ENCODE measurements at places on chromosomes 4 and X.

GRCh38 chrX:102739657-102740056, 19.1 kb downstream of the GPRASP3 start:
- no peak for DNase-seq

- no peak for DNase-seq
Measured at GRCh38 chrX:25536307-25536970, 520.7 kb upstream of the ARX start.

DNA sequence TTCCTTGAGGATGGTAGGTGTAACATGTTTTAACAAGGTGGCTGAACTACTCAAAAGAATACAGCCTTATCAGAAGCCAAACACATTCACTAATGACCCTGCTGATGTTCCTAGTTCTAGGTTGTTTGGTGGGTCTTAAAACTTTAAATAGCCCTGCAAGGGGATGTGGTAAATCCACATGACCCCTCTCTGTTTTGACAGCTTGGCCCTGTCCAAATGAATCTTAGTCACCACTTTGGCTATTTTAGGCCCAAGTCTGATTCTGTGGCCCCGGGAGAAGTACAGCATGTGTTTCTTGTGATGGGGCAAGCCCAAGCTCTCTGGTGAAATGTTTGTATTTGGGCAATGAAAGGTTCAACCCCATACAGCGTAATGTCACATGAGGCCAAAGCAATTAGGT, 54.5 kb upstream of the GPR34 start:
- DNase-seq, result no peak

DNA sequence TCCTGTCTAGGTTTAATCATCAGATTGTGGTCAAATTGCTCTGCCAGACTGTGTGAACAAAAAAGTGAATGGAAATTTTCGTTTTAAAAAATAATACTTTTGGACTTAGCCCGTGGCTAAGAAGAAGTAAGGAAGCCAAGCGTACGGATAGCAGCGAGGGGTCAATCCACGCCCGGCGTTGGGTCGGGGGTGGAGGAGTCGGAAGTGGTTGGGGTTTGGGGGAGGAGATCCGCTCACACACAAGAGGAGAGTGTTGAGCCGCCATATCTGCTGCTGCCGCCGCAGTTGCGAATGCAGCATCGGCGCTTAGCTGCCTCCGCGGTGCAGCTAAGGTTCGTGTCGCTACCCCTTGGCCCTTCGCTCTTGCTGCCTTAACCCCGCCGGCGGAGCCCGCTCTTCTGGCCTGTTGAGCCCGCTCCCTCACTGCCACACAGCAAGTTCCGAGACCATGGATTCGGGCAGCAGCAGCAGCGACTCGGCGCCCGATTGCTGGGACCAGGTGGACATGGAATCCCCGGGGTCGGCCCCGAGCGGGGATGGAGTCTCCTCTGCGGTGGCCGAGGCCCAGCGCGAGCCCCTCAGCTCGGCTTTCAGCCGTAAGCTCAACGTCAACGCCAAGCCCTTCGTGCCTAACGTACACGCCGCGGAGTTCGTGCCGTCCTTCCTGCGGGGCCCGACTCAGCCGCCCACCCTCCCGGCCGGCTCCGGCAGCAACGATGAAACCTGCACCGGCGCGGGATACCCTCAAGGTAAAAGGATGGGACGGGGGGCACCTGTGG, at the start of gene GSPT2:
TSS of gene GSPT2 (plus strand) at position 264 of the 779 bp plus-strand sequence. CDS start at position 449, 185 bp downstream.
- peak; percentile 84 for DNase-seq

- peak; percentile 50 for DNase-seq
Measured at GRCh38 chr4:125123570-125124109, 191.1 kb upstream of the FAT4 start.

GRCh38 chrX:39710776-39711175, 387.0 kb downstream of the BCOR start:
- no peak for DNase-seq
